Stimulated activated CD8-positive, alpha-beta memory T cell treated with anti-CD3 and anti-CD28 coated beads, Interleukin-15, amount 100 ng/mL, for 4 hours (primary cell): ENCODE measurements at places on chromosomes 16 and 17.

DNA sequence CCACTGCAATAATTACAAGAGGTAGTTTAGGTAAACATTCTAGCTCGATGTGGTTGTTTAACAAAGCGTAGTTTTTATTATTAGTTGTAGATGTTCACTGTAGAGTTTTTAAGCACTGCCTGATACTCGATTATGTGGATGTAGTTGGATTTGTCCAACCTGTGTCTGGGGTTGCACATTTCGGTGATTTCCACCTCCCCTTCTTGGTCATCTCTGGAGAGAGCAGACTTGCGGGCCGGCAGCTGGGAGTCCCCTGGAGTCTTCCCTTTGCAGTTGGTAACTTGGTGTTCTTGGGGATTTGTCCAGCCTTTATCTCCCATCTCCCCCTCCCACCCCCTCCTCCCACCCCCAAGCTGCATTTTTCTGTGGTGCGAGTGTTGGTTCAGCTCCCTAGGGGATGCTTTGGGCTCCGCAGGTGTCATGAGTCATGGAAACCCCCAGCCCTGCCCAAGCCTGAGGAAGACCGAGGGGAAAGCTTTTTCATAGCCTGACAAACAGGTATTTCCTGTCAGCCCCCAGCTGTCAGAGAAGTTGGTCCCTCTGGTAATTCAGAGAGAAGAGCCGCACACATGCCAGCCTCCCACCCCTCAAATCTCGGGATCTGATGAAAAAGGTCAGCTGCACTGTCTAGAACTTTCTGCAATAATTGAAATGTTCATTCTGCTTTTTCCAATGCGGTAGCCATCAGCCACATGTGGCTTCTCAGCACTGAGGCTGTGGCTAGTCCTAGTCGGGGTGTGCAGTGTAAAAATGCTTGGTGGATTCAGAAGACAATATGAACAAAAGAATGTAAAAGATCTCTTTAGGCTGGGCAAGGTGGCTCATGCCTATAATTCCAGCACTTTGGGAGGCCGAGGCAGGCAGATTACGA is 50.3 kb downstream of the KSR1 start:
- DNase-seq, result no peak

DNA sequence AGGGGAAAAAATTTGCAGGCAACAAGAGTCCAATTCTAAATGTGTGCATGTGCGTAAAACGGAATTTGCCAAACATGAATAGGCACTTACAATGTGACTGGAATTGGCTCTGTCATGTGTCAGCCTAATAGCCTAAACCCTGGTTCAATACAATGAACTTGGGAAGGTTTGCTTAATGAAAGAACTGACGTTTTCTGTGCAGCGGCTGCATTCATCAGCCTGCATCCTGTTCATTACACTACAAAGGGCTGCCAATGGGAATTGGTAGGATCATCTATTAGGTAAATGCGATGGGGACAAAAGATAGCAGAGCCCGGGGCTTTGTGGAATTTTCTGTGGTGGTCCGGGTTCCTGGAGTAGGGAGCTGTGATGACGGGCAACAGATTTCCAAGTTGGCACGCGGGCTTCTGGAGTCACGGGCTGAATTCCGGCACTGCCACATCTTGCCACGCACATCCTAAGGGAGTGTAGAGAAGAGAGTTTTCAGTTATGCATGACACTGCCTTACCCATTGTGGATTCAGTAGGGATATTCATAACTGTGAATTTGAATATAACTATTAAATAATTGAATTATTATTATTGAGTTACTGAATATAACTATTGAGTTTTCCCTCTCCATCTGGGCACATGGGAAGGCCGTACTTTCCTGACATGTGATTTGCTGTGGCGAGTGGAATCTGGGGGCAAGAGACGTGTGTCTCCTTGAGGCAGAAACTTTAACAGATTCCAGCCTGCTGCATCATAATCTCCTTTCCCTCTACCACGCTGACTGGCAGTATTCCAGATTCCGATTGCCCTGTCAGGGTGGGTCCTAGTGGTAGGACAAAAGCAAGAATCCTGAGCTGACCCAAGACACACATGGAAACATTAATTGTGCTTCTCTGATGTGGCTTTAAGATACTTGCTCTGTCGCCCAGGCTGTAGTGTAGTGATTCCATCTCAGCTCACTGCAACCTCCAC is 565.6 kb downstream of the WWOX start:
- no peak for DNase-seq

GRCh38 chr17:19260958-19261357 is 23.8 kb downstream of the EPN2 start:
- DNase-seq, result no peak

DNA sequence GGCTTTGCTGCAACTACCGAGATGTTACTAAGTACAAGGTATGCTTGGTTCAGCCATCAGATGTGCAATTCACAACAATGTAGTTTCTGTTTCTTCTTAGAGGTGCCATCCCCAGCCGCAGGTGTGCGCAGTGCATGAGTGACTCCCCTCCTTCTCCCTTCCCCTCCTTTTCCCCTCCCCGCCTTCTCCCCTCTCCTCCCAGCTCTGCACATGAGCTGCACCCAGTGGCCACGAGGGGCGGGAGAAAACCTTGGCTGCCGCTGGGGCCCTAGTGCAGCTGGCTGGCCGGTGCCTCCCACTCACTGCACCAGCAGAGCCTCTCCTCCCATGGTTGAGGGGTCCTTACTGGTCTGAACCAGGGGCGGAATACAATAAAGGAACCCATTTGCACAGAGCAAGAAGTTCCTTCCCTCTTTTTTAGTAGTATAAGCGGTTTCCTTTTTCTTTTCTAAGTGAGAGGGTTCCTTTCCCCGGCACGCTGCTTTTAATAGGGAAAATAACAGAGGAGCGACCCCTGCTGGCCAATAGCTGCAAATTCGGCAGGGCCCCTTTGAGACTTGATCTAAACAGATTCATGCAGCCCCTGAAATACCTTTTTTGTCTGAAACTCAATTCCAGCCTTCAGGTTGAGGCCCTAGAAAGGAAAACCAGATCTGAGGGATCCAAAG is 7.8 kb upstream of the CCL15 start:
- DNase-seq, result no peak

DNA sequence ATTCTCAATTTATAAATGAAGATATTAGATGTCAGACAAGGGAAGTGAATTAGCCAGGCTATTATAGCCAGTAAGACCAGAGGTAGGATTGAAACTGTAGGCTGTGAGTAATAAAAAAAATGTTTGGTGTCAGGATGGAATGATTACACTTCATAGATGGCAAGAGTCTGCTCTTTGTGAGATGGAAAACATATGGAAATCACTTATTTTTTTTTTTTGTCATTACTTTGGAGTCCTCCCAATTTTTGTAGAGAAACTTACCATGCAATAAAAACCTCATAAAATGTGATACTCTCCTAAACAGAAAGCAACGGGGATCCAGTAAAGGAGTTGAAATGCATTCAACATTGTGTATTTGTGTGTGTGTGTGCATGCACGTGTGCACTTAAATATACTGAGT is 532.7 kb upstream of the CDH8 start:
- no peak for DNase-seq

- no peak for DNase-seq
Observed at GRCh38 chr16:23401139-23401538, 51.9 kb downstream of the COG7 start.

- DNase-seq, result no peak
Observed at GRCh38 chr17:81599719-81600486, 37.0 kb downstream of the NPLOC4 start.

- no peak for DNase-seq
Observed at GRCh38 chr17:9705745-9706144, 60.4 kb downstream of the USP43 start.

GRCh38 chr16:85652431-85653221 is 36.1 kb downstream of the GINS2 start:
- no peak for DNase-seq

GRCh38 chr16:369275-369865 is 968 bp downstream of the MRPL28 start:
- no peak for DNase-seq
